ENCODE measurements at places on chromosomes 7 and 10. TPM values are rescaled to one million over a fixed set of nuclear protein-coding genes. Genes with fewer than 3 reads are reported as not detected.

The SLC26A3 gene
- total RNA-seq, result not detected

The SHH gene
- 0.05 TPM for total RNA-seq

The GAD2 gene
- total RNA-seq, result not detected

The CALML5 gene
- not detected for total RNA-seq

The TUBAL3 gene
- total RNA-seq, result not detected

The KCP gene
- 0.09 TPM for total RNA-seq

The CCAR1 gene
- 87.5 TPM for total RNA-seq

The HHEX gene
- 0.11 TPM for total RNA-seq

The C10orf62 gene
- not detected for total RNA-seq

The TCF7L2 gene
- total RNA-seq, result 0.39 TPM

The TMEM270 gene
- not detected for total RNA-seq

The GARS1 gene
- 165 TPM for total RNA-seq

The GRB10 gene
- total RNA-seq, result 3.7 TPM

The IDI2 gene
- not detected for total RNA-seq

The GRM3 gene
- total RNA-seq, result not detected

The CPXM2 gene
- total RNA-seq, result not detected

The PNLIPRP1 gene
- not detected for total RNA-seq

The IL6 gene
- 0.66 TPM for total RNA-seq

The OPALIN gene
- total RNA-seq, result not detected

The GDF10 gene
- not detected for total RNA-seq

The SFTPA1 gene
- not detected for total RNA-seq

The CRCP gene
- total RNA-seq, result 36.0 TPM

The ASCC1 gene
- 26.1 TPM for total RNA-seq

The IGF2BP3 gene
- total RNA-seq, result 15.0 TPM

The IKZF1 gene
- total RNA-seq, result 486 TPM

The ADD3 gene
- 308 TPM for total RNA-seq

The CYCS gene
- total RNA-seq, result 157 TPM

The MRPS16 gene
- 105 TPM for total RNA-seq

The LBX1 gene
- not detected for total RNA-seq

The ACTL6B gene
- total RNA-seq, result not detected

The NUDT13 gene
- 0.86 TPM for total RNA-seq

The CHN2 gene
- 3.4 TPM for total RNA-seq

The SPDYE9 gene
- total RNA-seq, result not detected

The ZNF488 gene
- total RNA-seq, result 0.93 TPM

The SLC18A3 gene
- total RNA-seq, result not detected

The SLC13A1 gene
- 0.05 TPM for total RNA-seq

The ADRA2A gene
- total RNA-seq, result not detected
